Activated CD4-positive, alpha-beta T cell treated with anti-CD3 and anti-CD28 coated beads for 48 hours (primary cell): ENCODE measurements at places on chromosomes 2 and 18.

DNA sequence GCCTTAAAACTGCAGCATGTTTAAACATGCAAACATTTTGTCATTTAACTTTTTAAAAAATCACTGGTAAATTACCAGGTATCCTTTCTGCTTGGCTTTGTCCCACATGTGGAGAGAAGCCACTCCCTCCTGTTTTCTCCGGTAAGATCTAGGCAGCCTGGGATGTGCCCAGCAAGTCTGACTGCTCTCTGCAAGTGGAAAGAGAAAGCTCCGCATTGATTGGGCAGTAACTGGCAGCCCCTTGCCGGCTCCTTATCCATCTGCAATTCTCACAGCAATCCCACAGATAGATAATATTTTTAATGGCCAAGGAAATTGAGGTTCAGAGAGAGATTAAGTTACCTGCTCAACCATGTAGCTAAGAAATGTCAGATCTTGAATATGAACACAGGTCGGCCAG, 136.1 kb downstream of the TMEM200C start:
- no peak for DNase-seq

- no peak for DNase-seq
These were observed 492.2 kb upstream of the CDH2 start for GRCh38 chr18:28669165-28669564.

DNA sequence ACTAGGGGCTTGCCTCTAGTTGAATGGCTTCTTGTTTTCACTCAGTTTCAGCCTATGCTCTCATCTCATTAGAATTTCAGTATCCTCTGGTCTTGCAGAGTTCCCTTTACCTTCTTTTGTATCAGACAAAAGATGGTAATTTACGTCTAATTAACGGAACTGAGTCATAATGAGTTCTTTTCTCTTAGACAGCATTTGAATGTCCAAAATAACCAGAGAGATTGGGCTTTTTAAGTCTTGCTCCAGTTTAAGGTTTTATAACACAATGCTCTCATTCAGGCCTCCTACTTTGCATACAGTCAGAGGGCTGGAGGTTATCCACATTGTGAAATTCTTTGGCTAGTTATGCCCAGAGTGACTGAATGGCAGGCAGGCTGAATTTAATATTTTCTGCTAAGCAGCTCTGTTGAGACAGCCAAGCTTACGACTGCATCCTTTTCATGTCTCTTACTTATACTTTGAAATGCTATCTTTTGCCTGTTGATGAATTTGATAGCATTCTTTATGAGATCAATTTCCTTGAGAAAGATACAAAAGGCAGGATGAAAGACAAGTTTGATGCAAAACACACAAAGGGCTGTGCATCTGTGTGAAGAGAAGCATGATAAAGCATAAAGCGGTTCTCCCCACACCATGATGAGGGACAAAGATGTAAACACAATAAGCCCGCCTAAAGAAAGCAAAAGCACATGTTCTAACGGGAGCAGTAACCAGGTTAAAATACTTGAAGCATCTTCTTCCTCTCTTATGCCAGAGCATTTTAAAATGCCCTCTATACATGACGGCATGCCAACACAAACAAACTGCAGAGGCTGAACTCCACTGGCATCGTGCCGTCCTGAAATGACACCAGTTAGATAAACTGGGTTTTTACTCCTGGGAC, 90.0 kb downstream of the CDH2 start:
- no peak for DNase-seq

DNA sequence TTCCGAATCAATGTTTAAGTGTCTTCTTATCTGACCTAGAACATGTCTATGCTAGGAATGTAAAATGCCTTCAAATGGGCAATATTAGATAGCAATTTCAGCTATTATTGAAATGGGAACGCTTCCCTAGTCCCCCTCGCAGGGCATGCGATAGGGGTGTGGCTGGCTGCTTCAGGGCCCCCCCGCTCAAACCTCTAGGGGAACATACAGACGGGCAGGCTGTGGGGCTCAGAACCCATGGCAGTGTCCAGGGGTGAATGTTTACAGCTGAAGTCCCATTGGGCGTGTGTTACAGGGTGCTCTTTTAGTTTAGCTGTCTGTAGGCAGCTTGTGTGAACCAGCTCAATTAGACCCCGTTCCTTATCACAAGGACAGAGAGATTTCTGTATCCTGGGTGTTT, 315.9 kb downstream of the DSEL start:
- DNase-seq: no peak

- DNase-seq: no peak
These were observed 40.4 kb upstream of the SMAD2 start for GRCh38 chr18:47970664-47971531.

DNA sequence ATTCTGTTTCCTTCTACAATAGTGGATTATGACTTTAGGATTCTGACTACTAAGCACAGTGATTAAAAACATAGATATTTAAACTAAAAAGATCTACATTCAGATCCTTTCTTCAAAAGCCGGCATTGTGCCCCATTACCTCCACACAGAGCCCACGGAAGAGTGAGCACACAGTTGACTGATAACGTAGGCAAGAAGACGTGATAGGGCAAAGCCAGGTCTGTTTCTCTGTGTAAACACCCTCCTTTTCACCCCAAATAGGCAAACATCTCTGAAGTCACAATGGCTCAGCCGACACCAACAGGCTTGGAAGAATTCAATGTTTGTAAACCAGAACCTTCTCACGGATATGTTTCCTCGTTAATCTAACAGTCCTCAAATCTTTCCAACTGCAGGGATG, 302.9 kb downstream of the CMPK2 start:
- no peak for DNase-seq

DNA sequence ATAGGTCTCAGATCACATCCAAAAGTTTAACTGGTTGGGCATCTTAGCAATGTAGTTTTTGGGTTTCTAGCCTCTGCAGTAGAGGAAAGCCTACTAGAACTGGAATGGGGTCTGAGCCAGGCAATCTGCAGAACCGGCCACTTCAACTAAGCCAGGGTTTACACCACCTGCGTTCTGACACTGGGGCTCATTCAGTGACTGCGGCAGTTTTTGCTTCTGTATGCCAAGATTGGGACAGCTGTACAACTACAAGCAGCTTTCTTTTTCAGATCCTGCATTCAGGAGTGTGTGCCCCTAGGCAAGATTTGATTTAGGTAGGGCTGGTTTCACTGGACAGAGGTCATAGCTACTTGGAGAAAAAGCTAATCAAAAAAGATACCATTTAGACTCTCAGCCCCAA, 43.7 kb upstream of the IGFBP5 start:
- no peak for DNase-seq
